ENCODE measurements at places on chromosomes 11 and 22. TPM values are rescaled to one million over a fixed set of nuclear protein-coding genes. Genes with fewer than 3 reads are reported as not detected.

DNA sequence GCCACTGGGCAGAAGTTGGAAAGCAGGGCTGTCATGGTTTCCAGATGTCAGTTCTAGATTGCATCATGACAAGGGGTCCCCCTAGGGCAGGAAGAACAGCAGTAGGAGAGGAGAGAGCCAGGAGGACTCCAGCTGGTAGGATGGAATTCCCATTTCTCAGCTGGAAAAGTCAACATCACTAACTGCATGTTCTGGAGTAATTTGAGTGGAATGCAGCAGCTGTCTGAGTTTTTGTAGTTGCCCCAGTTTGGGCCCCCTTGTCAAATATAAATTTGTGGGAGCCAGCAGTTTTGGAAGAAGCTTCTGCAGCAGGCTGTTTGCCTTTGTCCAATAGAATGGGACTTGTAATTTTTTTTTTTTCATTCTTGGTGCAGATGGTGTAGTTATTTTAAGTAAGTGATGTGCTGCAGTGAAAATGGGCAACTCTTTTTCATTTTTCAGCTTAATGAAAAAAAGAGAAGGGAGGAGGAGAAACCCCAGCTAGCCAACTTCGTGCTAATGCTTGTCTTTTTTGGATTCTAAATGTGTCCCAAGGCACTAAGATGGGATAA lies 86.9 kb downstream of the LDLRAD3 start:
- DNase-seq: peak; percentile 75

DNA sequence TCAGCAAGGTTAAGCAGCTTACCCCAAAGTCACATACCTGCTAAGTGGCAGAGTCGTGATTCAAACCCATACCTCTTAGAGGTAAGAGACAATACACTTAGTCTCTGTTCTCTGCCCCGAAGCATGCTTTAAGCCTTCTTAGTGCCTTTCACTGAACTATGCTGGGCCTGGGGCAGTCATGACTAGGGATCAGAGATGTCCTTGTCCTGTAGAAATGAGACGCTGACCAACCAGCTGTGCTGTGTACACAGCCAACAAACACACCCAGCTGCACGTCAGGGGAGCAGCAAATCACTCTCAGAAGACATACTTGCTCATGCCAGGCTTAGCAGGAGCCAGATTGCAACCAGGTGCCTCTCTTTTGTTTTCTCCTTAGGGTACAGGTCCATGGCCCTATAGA lies 255.7 kb downstream of the BUD13 start:
- no peak for DNase-seq

GRCh38 chr11:87849216-87849615 lies 326.0 kb downstream of the RAB38 start:
- peak; percentile 10 for DNase-seq

GRCh38 chr11:116649268-116649667 lies 123.5 kb downstream of the BUD13 start:
- no peak for DNase-seq

FIBIN gene
- total RNA-seq: 99.0 TPM

DNA sequence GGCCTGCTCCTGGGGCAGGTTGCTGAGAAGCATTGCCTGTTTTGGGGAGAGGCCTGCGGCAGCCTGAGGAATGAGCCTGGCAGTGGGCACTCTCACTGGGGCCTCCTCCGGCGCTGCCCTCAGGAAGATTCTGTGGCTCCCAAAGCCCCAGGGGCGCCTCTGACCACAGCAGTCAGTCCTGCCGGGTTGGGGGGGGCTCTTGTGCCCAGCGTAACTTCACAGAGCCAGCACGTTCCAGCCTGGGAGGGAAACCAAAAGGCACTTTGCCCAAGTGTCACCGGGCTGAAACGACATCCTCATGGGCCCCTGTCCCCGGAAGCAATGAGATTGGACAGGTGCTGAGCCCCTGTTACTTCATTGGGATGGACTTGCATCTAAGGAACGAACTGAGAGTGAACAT lies 4.3 kb upstream of the LRP5 start:
- DNase-seq: peak; percentile 30

TPBGL gene
- total RNA-seq: 0.51 TPM

MYBPC3 gene
- total RNA-seq: not detected

DNA sequence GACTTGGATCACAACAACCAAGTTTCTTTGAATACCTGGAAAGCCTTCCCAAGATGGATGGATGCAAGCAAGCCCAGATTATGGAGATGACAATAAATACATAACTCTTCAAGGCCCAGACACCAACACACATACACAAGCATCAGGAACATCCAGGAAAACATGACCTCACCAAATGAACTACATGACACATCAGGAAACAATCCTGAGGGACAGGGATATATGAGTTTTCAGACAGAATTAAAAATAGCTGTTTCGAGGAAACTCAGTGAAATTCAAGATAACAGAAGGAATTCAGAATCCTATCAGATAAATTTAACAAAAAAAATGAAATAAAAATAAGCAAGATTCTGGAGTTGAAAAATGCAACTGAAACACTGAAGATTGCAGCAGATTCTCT lies 659.4 kb downstream of the METTL15 start:
- no peak for DNase-seq

GRCh38 chr11:68354148-68354872 lies 41.9 kb downstream of the LRP5 start:
- DNase-seq: peak; percentile 65

GGTLC3 gene
- not detected for total RNA-seq

KCNK7 gene
- 4.2 TPM for total RNA-seq

DNA sequence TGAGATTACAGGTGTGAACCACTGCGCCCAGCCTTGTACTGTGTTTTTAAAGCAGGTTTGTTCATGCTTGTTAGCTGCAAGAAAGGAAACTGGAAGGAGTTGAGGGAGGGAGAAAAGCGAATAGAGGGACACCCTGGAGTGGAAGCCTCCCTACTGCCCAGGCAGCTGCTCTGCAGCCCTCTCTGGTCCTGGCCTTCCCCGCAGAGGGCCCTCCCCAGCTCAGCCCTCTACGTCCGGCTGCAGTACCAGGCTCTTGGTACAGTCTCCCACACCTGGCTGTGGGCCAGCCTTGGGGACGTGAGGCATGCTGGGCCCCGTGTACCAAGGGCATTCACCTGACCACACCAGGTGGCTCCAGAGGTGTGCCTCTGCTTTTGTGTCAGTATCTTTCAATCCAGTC lies 70.8 kb downstream of the MED15 start:
- no peak for DNase-seq

GRCh38 chr11:35084817-35085440 lies 54.0 kb upstream of the CD44 start:
- no peak for DNase-seq

ADAMTS8 gene
- 23.6 TPM for total RNA-seq

DNA sequence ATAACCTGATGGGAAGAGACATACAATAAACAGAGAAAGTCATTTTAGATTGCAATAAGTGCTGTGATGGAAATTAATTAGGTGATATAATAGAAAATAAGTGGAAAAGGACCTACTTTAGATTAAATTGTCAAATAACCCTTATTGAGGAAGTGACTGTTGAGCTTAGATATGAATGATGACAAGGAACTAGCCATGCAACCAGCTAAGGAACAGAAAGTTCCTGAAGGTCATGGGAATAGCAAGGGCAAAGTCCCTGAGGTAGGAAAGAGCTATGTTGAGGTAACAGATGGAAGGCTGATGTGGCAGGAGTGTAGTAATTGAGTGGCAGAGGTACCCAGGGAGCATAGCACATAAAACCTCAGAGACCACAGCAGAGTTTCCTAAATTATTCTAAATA lies 135.2 kb downstream of the WNT11 start:
- DNase-seq: no peak

TEAD1 gene
- total RNA-seq: 131 TPM
